ENCODE measurements at places on chromosomes 4 and X.

GRCh38 chr4:121873604-121874003 lies 3.3 kb upstream of the BBS7 start:
- DNase-seq: no peak

- no peak for DNase-seq
Measured at GRCh38 chr4:188423039-188423438, 283.8 kb downstream of the TRIML1 start.

GRCh38 chr4:1010395-1011021 lies 918 bp upstream of the FGFRL1 start:
- DNase-seq: peak; percentile 56

DNA sequence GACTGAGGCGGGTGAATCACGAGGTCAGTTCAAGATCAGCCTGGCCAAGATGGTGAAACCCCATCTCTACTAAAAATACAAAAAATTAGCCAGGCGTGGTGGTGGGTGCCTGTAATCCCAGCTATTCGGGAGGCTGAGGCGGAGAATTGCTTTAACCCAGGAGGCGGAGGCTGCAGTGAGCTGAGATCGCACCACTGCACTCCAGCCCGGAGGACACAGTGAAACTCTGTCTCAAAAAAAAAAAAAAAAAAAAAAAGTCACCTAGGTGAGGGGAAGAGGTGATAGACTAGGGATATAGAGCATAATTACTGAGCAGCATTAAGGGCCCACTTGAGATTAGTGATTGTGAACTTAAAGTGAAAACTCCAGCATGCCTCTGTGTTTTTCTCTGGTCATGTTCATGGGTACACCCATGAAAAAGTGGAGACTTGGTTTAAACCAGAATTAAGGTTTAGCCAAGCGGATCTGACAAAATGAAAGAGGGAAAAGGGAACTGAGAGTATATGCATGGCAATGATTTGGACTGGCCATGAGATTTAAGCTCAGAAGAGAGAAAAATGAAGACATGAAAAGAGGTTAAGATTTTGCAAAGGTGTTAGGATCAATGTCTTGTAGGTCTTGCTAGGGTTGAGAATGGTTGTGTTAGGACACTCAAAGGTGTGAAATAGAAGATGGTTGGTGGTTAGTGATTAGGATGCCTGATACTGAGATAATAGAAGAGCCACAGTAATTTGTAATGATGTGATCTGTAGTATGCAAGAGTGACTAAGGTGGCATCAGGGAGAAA lies 105.0 kb downstream of the RAB28 start:
- DNase-seq: no peak

DNA sequence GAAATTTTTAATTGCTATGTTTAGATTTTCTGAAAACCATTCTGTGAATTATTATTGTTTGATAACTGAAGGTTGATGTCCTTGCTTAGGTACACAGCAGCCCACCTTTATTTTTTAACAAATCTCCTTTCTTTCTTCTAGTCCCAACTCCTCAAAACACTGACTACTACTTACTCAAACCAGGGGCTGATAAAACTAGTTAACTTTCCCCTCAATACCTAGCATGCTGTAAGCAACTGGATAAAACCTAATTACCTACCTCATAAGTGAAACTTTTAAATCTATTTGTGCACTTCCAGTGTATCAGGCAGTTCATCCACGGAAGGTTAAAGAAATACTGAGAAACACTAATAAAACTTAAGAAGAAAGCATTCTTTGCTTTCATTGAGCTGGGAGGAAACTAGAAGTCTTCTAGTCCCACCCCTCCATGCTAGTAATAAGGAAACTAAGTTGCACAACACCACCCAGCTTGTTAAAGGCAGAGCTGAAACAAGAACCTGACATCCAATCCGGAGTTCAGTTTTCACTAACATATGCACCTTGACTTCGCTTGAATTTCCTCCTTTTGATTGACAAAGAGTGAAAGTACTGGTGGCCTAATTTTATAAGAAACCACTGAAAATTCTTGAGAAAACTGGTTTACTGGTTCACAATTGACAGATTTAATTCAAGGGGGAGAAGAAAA lies 180.2 kb upstream of the TET2 start:
- DNase-seq: peak; percentile 22

GRCh38 chr4:88021824-88022223 lies 14.4 kb downstream of the PKD2 start:
- no peak for DNase-seq

- no peak for DNase-seq
Measured at GRCh38 chr4:52572936-52573485, 86.1 kb downstream of the USP46 start.

DNA sequence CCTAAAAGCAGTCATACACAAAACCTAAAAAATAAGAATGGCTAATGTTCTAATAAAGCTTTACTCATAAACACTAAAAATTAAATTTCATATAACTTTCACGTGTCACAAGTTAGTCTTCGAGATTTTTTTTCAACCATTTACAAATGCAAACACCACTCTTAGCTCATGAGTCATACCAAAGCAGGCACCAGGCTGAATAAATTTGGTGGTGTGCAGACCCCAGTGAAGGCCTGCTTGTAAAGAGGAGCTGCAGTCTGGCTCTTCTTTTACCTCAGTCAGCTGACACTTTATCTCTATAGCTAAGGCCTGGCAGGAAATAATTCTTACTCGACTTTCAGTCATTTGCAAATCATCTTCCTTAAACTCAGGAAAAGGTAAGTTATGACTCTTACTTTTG lies 37.4 kb downstream of the CLOCK start:
- DNase-seq: no peak

GRCh38 chrX:102832661-102833060 lies 104.4 kb upstream of the RAB40AL start:
- no peak for DNase-seq

- no peak for DNase-seq
Measured at GRCh38 chr4:165199286-165199685, 8.1 kb upstream of the KLHL2 start.

- DNase-seq: peak; percentile 61
Measured at GRCh38 chrX:69615779-69616456, at the start of gene EDA. Gene EDA (plus strand): TSS chrX:69616113.

GRCh38 chrX:46912603-46913491 lies 626 bp downstream of the JADE3 start:
- DNase-seq: no peak

DNA sequence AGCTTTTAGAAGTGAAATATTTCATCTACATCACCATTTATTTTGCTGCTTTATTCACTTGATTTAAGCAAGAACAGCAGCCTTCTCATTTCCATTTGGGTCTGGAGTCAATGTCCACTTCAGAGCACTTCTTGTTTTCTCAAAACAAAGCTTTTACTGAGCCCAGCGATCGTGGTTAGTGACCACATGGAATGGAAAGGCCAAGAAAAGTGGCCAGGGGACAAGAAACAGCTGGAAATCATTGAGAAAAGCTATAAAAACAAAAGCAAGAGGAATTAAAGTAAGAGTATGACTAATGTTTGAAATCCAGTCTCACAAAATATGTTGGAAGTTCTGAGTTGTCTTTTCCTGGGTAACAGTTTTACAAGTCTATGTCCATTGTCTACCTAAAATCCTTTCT lies 328.4 kb upstream of the INTU start:
- DNase-seq: no peak

DNA sequence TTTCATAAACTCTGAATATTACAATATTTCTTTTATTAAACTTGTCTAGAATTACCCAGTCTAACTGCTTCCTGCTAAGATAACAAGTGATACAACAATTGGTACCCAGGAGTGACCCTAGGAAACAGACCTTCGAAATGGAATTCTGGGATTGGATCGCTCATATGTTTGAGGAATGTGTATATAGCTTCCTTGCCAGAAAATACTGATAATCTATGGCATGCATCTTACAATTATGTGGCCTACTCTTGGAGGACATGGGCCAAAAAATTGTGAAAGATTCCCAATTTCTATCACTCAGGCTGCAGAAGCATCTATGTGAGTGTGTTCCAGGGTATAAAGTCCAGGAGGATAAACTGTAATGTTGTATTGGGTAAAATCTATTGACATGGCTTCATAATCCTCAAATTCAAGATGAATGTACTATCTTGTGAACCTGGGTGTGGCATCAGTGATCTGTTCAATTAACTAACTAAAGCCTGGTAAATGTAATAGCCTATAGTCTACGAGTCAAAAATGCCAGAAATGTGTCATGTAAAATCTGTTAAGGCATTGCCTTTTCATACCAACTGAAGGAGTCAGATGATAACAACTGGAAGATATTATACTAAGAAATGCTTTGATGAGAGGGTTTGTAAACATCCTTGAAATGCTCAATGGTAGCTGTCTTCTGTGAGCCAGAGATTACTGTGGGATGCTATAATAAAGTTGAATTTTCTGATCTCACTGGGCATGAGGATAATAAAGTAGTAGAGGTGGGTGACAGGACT lies 1499.3 kb downstream of the PCDH7 start:
- no peak for DNase-seq
